Caco-2 (cell line): ENCODE measurements at places on chromosomes 5 and 9.

- DNase-seq: no peak
These were observed 147.5 kb downstream of the DAB2IP start for GRCh38 chr9:121798941-121799340.

GRCh38 chr9:12853051-12853450, 78.2 kb downstream of the LURAP1L start:
- no peak for DNase-seq

DNA sequence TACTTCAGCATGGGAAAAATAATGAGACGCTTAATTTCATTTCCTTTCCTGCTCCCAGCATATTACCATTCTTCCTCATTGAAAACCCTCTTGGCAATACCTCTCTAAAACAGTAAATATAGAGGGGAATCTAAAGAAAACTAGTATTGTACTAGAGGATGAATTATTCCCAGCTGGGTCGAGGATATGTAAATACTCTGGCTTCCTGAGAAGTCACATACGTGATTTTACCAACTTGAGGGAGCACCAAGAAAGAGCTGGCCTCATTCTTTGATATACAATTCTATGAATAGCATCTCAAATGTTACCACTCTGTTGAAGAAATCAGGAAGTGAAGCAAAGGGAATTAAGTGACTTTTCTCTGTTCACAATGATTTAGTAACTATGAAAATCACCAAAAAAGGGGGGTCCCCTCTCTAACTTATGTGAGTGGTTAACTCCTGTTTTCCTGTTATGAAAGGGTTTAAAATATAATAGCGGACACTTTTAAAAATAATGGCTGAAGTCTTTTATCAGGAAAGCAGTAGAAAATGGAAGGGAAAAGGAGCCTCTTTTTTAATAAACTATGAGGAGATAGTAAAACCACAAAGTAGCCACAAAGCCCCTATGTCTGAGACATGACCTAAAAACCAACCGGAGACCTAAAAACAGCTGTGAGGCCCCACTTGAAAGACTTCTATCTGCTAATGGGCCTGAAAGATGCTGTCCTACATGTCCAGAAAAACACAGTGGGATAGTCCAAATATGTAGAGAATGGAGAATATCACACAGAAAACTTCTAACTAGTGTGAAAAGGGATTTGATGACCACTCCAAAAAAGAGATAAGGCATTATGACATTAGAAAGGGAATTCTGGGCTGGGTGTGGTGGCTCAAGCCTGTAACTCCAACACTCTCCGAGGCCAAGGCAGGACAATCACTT, 42.6 kb downstream of the LPAR1 start:
- DNase-seq: no peak

GRCh38 chr5:88660264-88660946, 222.6 kb downstream of the MEF2C start:
- no peak for DNase-seq

DNA sequence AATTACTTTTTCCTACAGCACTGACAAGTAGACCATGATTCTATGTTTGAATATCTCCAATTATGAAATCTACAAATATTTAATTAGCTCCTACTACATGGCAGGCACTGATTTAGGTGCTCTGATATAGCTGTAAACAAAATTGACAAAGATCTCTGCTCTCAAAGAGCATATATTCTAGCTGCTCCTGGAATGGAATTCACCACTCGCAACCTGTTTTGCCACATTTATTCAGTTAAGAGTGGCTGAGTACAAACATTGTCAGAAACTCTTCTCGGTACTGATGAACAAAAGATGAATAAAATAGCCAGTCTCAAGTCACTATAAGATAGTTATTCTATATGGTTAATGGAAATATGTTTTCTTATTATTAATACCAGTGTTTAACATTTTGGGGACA, 114.2 kb upstream of the PDE4D start:
- DNase-seq: no peak

GRCh38 chr9:114047717-114048116, 30.4 kb downstream of the AMBP start:
- no peak for DNase-seq

- DNase-seq: no peak
These were observed 682.3 kb downstream of the BRINP1 start for GRCh38 chr9:118686959-118687358.

GRCh38 chr5:119243888-119244287, 111.9 kb upstream of the TNFAIP8 start:
- no peak for DNase-seq

- no peak for DNase-seq
These were observed 6.9 kb downstream of the YTHDC2 start for GRCh38 chr5:113520429-113520828.

DNA sequence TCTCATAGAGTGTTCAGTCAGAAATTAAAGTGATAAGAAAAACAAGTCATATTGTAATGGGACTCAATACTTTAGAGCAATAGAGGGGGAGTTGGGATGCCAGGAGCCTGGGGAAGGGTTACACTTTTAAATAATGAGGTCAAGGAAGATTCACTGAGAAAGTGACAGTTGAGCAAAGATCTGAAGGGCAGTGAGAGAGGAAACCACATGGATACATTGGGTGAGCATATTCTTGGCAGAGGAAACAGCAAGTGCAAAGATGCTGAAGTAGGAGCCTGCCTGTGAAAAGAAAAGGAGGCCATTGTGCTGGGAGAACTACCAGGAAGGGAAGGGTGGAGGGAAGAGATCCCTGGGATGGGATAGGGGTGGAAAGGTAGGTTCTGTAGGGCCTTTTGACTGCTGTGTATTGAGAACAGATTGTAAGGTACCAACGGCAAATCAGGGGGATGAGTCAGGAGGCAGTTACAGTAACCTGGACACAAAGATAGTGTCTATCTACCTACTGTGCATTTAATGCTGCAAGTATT, 79.4 kb downstream of the PAM start:
- DNase-seq: no peak

DNA sequence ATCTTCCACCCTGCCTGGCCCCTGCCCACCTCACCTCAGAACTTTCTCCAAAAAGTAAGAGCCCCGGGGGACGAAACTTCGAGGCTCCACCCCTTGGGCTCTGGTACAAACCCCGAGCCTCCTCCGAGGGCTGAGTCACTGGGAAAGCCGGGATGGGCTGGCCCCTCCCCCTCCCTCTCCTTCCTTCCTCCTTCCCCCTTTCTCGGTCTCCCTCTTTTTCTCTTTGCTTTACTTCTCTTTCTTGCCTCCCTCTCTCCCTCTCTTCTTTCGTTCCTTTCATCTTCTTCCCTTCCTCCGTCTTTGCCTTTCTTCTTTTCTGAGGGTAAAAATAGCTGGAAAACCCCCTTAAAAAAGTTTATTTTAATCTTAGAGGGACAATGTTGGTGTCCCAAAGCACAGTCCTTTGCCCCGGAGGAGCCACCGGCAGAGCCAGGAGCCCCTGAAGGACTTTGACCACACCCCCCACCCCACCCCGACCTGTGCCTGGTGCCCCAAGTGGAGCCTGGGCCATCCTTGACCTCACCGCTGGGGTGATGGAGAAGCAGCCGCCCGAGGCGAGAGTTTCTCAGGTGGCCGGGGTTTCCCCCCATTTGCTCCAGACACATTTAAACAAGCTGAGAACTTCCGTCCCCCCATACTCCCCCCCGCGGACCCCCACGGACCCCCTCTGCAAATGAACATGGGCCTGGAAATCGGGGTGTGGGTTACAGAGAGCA, 5.7 kb upstream of the NOTCH1 start:
- no peak for DNase-seq

GRCh38 chr5:60611099-60611740, 88.7 kb downstream of the DEPDC1B start:
- DNase-seq: no peak

GRCh38 chr5:17761326-17761725, 127.1 kb downstream of the TAF11L14 start:
- no peak for DNase-seq

DNA sequence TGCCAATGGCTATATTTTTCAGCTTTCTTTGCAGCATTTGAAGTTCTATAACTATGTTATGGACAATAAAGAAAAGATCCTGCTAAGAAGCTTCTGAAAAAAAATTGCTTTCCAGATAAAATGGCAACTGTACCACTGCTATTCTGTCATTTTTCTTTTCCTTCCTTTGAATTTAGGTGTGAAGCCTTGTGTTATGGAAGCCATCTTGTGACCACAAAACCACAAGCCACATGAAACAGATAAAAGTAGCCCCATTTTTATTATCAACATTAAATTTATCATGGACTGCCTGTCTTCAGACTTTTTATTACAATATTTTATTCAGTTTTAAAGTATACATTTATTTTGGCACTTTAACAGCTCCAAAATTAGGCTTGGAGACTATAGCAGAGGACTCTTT, 289.9 kb upstream of the ACTBL2 start:
- no peak for DNase-seq
